Stimulated activated CD4-positive, alpha-beta T cell treated with anti-CD3 and anti-CD28 coated beads, Interleukin-4, amount 100 ng/mL, for 24 hours (primary cell): ENCODE measurements at places on chromosomes 2 and 18.
A peak's percentile ranks its signal among the peaks of the same experiment; 100 is the strongest.

- DNase-seq: no peak
Measured at GRCh38 chr18:2935438-2936192, 77.3 kb downstream of the LPIN2 start.

GRCh38 chr18:5455674-5456073 is 88.1 kb downstream of the EPB41L3 start:
- DNase-seq: no peak

DNA sequence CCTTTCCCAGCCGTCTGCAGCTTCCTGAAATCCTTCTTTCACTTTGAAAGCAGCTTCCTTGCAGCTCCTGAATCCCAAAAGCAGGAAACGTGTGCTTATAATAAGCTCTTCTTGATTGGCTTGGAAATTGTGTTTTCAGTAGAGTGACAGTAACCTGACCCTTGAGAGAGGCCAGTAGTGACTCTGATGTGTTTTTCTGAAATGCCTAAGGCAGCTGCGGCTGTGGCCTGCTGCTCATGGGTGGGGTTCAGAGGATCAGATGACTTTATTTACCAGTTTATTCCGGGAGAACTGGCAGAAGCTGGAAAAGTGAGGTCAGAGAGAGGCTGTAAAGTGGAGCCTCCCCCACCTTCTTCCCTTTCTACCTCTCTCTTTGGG is 31.9 kb upstream of the RPIA start:
- no peak for DNase-seq

- DNase-seq: no peak
Measured at GRCh38 chr18:74457725-74458421, 765 bp upstream of the DIPK1C start.

DNA sequence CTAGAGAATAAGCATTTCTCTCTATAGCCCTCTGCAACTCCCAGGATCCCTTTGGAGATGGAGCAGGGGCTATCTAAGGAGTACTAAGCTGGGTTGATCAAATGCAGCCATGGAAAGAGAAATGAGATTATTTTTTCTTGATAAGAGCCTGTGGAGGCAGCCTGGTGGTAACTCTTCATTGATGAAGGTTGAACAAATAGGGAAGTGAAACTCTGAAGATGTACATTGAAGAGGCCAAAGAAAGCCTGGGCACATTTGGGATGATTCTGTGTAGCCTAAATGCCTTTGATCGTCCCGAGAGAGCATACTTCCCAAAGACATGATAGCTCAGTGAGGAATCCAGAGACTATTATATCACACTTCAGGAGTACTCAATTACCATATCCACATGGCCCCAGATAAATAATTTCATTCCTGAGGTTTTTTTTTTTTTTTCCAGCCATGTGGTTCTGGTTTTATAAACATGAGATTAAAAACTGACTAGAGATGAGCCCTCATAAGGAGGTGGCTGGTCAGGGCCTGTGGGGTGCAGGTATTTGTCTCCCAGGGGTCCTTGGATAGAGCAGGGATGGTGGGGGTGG is 192.5 kb downstream of the TPGS2 start:
- no peak for DNase-seq

GRCh38 chr2:48454504-48454903 is 75.5 kb upstream of the STON1 start:
- DNase-seq: no peak

DNA sequence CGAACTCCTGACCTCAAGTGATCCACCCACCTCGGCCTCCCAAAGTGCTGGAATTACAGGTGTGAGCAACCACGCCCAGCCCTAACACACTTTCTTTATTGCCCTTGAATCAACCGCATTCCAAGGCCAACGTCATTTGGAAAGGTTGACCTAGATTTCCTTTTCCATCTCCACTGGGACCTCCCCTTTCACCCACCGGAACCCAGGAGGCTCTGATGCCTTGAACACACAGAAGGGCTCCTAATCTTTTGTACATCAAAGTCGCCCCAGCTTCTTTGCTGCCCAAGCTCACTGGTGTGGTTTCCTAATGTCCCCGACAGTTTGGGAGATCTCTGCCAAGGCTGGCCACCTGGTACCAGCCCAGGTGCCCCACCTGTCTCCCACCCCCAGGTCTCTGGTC is 46.2 kb upstream of the CAB39 start:
- DNase-seq: no peak

DNA sequence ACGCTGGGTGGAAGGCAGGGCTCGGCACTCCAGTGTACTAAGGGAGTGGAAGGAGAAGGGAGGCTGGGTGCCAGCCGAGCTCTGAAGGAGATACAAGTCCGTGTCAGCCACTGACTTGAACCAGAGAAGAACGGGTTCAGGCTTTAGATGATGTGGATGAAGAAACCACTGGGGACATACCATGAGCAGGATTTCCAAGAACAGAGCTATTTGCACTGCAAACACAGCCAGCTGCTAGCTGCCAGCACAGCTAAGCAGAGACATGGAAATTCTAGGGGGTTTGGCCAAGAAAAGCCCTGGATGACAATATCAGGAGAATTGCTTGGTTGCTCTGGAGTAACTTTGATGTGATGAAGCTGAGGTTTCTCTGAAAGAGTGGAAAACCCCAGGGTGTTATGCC is 5.2 kb downstream of the CD207 start:
- no peak for DNase-seq

DNA sequence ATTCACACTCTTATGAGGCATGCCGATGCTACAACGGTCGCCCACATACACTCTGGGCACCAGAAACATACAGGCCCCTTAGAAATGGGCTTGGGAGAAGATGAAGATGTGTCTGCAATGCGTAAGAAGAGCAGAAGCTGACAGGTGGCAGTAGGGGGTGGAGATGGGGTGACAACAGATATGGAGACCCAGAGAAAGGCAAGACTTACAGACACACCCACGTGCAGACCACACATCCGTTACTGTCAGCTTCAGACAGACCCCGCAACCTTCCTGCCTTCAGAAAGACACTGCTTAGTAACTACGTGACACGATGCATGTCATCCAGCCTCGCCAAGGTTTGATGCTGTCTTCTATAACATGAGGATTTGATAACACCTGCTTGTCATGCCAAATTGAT is 89.5 kb downstream of the ZFP36L2 start:
- DNase-seq: peak; percentile 76

- no peak for DNase-seq
Measured at GRCh38 chr2:31125918-31126695, 12.1 kb downstream of the GALNT14 start.

- no peak for DNase-seq
Measured at GRCh38 chr2:233674995-233675394, 3.3 kb downstream of the UGT1A9 start.
